ENCODE measurements at places on chromosomes 5 and 9.

DNA sequence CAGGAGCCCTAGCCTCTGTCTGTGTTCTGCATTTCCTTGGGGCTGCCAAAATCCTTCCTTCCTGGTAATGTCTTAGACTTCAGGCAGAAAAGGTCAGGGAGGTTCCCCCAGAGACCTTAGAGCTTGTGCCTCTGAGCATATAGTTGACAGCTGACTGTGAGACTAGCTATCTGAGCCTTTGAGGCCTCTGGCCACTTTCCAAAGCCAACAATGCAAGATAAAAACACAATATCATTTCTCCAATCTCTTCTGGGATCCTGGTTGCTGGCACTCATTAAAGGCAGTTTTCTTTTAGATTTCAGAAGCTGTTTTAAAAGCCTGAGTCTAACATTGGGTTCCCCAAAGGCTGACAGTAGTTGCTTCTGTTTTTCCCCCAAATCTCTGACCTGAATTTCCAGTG is 13.2 kb upstream of the GLRA1 start:
- no peaks in the 10 kb centered on the region for H3K36me3 ChIP-seq
- H3K27me3 ChIP-seq: no peaks in the 10 kb centered on the region
- no peak overlapping the region for H3K4me3 ChIP-seq
- no peaks in the 10 kb centered on the region for H3K4me1 ChIP-seq

GRCh38 chr5:60538955-60539866 is 160.8 kb downstream of the DEPDC1B start:
- DNase-seq: no peak
- H3K4me3 ChIP-seq: no peak overlapping the region
- H3K27me3 ChIP-seq: no peaks in the 10 kb centered on the region
- no peaks in the 10 kb centered on the region for H3K4me1 ChIP-seq
- no peaks in the 10 kb centered on the region for H3K36me3 ChIP-seq

DNA sequence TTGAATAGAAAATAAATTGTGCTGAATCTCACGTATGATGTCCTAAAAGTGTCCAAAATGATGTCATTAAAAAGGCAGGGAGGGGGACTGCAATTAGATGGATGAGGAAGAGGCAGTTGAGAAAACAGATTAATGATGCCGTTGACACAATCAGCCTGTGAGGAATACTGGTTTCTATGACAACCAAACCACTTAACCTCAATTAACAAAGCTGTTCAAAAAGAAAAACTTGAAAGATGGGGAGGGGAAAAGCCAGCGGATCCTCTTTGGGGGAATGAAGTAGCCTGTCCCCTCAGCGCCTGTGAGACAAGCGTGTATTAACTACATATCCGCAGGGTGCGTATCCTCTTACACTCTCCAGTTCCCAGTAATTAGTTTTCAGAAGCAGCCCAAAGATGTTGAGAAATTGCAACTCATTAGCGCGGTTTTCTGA is 160.7 kb downstream of the TTC39B start:
- H3K27me3 ChIP-seq: no peaks in the 10 kb centered on the region
- H3K4me3 ChIP-seq: no peak overlapping the region
- DNase-seq: no peak
- no peaks in the 10 kb centered on the region for H3K4me1 ChIP-seq
- H3K27ac ChIP-seq: no peak overlapping the region

DNA sequence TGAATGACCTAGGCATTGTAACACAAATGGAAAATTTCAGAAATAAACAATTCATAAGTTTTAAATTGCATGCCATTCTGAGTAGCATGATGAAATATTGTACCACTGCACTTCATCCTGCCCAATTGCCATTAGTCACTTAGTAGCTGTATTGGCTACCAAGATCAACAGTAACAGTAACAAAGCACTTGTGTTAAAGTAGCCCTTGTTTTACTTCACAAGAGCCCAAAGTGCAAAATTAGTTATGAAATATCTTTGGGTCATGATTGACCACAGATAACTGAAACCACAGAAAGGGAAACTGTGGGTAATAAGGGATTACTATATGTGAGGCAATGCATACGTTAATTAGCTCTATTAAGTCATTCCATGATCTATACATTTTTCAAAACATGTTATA is 33.3 kb upstream of the RORB start:
- DNase-seq: no peak
- no peak overlapping the region for H3K4me3 ChIP-seq
- H3K36me3 ChIP-seq: no peaks in the 10 kb centered on the region
- no peaks in the 10 kb centered on the region for H3K4me1 ChIP-seq

DNA sequence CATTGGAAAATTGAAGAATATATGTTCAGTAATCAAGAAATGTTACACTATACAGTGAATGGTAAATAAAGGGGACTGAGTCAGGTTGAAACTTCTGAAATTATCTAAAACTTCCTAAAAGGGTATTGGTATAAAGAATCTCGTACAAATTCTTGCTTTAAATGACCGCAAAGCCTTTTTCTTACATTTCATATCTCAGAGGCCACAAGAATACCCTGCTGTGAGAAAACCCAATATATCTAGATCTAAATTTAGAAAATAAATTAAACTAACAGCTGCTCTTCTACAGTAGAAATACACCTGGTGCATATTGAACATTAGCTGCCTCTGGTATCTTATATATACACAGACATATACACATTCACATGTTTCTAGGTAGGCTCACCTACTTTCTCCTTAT is 221.7 kb downstream of the PCSK5 start:
- H3K36me3 ChIP-seq: no peaks in the 10 kb centered on the region
- DNase-seq: no peak
- H3K27ac ChIP-seq: no peak overlapping the region
- H3K4me1 ChIP-seq: no peaks in the 10 kb centered on the region

DNA sequence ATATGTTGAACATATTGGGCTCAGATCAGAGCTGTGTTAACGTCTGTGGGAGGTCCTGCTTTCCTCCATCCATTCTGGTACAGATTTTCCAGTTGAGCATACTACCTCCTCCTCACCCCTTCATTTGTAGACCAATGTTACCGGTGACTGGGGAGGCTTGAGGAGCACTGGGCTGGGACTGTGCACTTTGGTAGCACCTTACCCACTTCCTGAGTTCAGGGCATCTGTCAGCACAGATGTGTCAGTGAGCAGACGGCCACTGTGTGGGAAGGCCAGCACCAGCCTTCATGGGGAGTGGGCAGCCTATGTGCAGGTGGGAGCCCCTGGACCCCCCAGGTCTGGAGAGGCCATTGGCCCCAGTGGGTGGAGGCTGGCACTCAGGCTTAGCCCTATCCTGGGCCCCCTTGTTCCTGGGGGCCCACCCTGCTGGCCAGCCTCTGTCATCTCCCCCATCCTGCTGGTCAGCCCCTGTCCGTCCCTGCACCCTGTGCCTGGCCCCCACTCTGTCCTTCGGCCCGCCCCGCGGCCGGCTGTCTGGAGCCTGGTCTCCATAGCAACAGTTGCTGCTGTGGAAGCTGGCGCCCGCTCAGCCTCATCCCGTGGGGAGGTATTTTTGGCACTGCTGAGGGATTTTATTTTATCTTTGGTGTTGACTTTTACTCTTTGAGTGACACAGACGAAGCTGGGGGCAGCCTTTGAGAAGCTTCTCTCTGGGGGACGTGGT is 21.3 kb downstream of the WNK2 start:
- no peak overlapping the region for H3K4me3 ChIP-seq
- H3K4me1 ChIP-seq: peaks cover 12% of the 10 kb centered on the region
- peak overlapping the region; percentile 52 for H3K27ac ChIP-seq
- peak; percentile 67 for DNase-seq
- no peaks in the 10 kb centered on the region for H3K36me3 ChIP-seq

Measured in adrenal gland (tissue), 19 donors.